Thoracic aorta (tissue), 2 donors: ENCODE measurements at places on chromosomes 2 and 18. TPM values are rescaled to one million over a fixed set of nuclear protein-coding genes. Genes with fewer than 3 reads are reported as not detected.
A peak's percentile ranks its signal among the peaks of the same experiment; 100 is the strongest.

TXNDC9 gene
- total RNA-seq, result 42.0 TPM

UGT1A5 gene
- total RNA-seq, result not detected

PXDN gene
- 114 TPM for total RNA-seq

GRCh38 chr2:154707994-154708575, 9.6 kb downstream of the KCNJ3 start:
- no peaks in the 10 kb centered on the region for H3K4me1 ChIP-seq
- no peak overlapping the region for H3K4me3 ChIP-seq
- no peak for DNase-seq
- H3K27ac ChIP-seq, result no peak overlapping the region

GRCh38 chr2:187581125-187581896, 27.1 kb upstream of the TFPI start:
- H3K27ac ChIP-seq, result no peak overlapping the region
- peak overlapping the region; percentile 69 for H3K4me3 ChIP-seq
- peaks cover 9% of the 10 kb centered on the region for H3K4me1 ChIP-seq
- DNase-seq, result no peak
- H3K36me3 ChIP-seq, result no peaks in the 10 kb centered on the region
- no peaks in the 10 kb centered on the region for H3K27me3 ChIP-seq

GRCh38 chr2:223536546-223536945, 65.6 kb downstream of the SCG2 start:
- no peak overlapping the region for H3K4me3 ChIP-seq
- no peaks in the 10 kb centered on the region for H3K36me3 ChIP-seq
- H3K27ac ChIP-seq, result no peak overlapping the region
- no peaks in the 10 kb centered on the region for H3K27me3 ChIP-seq

DNA sequence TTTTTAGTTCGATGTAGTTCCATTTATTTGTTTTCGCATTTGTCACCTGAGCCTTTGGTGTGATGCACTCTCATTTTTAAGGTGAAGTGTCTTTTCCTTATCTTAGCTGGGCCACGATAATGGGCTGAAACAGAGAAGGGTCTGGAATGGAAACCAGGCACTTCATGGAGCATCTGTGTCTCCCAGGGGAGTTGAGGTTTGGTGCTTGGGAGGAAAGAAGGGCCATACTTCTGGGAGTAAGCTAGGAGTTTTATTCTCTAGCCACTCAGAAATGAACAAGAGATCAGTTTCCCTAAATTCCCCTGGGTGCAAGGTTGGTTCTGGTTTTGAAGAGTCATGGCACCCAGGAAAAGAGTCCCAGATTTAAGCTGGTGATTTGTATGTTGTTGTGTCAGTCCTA, 179.4 kb upstream of the CXCR4 start:
- H3K4me3 ChIP-seq, result no peak overlapping the region
- DNase-seq, result no peak
- no peaks in the 10 kb centered on the region for H3K36me3 ChIP-seq
- H3K27ac ChIP-seq, result no peak overlapping the region
- no peaks in the 10 kb centered on the region for H3K4me1 ChIP-seq

DNA sequence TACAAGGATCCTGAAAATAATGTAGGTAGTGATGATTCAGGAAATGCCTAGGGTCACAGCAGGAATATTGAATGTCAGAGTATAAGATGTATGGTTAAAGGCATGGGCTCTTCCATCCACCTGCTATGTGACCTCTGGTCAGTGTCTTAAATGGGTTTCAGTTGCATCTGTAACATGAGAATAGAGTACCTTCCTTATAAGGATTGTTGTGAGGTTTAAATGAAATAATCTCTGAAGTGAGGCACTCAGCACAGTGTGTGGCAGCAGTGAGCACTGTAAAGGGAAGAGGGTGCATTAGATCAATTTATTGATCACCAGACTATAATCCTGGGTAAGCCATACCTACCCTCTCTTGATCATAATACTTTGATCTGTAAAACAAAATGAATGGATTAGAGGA, 319.1 kb downstream of the SLC4A3 start:
- no peaks in the 10 kb centered on the region for H3K27me3 ChIP-seq
- H3K27ac ChIP-seq, result no peak overlapping the region
- H3K4me1 ChIP-seq, result no peaks in the 10 kb centered on the region
- no peak for DNase-seq
- H3K36me3 ChIP-seq, result no peaks in the 10 kb centered on the region
- H3K4me3 ChIP-seq, result no peak overlapping the region

- H3K27me3 ChIP-seq, result no peaks in the 10 kb centered on the region
- H3K27ac ChIP-seq, result no peak overlapping the region
- no peaks in the 10 kb centered on the region for H3K36me3 ChIP-seq
- H3K4me1 ChIP-seq, result no peaks in the 10 kb centered on the region
- no peak overlapping the region for H3K4me3 ChIP-seq
- DNase-seq, result no peak
Observed at GRCh38 chr2:107775211-107775610, 51.5 kb upstream of the RGPD4 start.

GRCh38 chr2:18122544-18123210, 244.2 kb downstream of the KCNS3 start:
- H3K36me3 ChIP-seq, result no peaks in the 10 kb centered on the region
- H3K27ac ChIP-seq, result no peak overlapping the region
- DNase-seq, result no peak
- peaks cover 16% of the 10 kb centered on the region for H3K4me1 ChIP-seq
- no peaks in the 10 kb centered on the region for H3K27me3 ChIP-seq
- no peak overlapping the region for H3K4me3 ChIP-seq
